ENCODE measurements at places on chromosomes 1 and 21.

GRCh38 chr21:24729568-24729967 lies 877.7 kb downstream of the MRPL39 start:
- no peak for DNase-seq

DNA sequence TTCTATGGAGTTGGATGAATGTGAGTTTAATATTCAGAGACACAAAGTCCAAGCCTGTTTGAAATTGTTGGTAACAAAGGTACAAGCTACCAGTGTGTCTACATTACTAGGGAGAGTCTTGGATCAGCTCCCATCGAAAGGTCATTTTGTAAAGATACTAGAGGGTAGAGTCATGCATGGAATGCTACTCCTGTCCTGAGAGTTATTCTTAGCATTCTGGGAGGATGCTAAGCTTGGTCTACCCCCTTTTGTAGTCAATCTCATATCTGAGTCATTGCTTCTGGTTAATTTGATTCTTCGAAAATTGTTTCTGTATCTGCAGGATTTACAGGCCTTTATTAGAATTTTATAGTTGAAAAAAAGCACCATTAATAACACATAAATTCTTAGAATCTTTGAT lies 240.2 kb downstream of the ST6GALNAC3 start:
- no peak for DNase-seq

DNA sequence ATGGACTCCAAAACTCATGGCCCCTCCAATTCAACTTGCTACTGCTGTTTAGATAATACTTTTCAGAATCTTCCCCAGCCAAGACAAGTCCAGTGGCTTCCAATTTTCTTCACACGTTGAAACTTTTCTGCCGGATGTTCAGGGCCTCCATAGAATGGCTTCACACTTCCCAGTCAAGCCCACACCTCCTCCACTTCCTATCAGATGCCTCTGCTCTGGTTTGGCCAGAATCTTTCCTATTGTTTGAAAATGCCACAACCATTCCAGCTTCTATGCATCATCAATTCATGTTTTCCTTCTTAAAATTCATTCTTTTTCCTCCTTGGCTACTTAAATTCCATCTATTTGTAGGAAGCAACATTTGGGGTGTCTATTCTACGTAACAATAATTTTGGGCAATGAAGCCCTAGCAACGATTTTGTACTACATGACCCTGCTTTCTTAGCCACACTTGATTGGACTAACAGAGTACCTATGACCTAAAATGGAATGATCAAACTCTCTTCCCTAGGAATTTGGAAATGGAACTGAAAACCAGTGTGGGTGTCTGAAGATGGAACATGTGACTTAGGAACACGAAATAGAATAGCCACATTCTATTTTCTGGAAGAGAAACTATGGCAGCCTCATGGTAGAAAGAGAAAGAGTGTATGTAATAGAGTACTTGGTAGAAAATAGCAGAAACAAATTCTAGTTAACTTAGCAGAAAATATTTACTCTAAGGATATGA lies 74.1 kb upstream of the CNIH3 start:
- DNase-seq: no peak

- no peak for DNase-seq
Observed at GRCh38 chr1:200369131-200369530, 40.7 kb downstream of the ZNF281 start.

- no peak for DNase-seq
Observed at GRCh38 chr1:24178407-24178806, 8.7 kb downstream of the IFNLR1 start.

DNA sequence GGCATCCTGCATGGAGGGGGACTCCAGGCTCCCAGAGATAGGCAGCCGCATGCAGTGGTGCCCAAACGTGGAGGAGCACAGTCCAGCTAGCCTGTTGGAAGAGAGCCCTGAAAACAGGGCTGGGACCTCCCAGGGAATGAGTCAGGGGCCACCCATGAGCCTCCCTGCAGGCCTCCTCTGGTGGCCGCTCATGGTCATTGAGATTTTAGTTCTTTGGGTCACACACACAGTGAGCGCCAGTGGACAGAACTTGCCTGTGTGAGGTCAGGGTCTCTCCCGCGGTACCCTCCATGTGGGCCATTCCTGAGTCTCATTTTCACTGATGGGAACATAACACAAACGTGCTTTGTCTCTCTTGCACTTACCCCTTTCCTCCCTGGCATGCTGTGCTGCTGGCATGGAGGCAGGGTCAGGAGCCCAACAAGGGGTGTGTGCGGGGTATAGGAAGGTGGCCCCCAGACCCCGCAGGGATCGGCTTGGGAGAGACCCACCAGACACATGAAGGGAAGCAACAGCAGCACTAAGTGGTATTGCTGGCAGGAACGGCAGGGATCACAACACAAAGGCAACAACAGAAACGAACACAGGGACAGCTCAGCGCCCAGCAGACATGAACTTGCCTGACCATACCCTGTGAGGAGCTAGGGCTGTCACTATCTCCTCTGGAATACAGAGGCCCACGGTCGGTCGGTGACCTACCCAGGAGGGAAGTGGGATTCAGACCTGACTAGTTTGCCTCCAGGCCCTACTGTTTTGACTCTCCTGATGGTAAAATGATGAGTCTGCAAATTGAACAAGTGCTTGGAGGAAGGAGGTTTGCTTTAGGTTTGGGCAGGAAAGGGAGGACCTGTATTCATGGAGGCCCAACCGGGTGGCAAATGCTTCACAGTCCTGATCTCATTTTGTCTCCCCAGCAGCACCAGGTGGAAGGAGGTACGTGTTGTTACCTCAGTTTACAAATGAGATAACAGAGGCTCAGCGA lies 31.8 kb downstream of the ABCG1 start:
- DNase-seq: no peak

DNA sequence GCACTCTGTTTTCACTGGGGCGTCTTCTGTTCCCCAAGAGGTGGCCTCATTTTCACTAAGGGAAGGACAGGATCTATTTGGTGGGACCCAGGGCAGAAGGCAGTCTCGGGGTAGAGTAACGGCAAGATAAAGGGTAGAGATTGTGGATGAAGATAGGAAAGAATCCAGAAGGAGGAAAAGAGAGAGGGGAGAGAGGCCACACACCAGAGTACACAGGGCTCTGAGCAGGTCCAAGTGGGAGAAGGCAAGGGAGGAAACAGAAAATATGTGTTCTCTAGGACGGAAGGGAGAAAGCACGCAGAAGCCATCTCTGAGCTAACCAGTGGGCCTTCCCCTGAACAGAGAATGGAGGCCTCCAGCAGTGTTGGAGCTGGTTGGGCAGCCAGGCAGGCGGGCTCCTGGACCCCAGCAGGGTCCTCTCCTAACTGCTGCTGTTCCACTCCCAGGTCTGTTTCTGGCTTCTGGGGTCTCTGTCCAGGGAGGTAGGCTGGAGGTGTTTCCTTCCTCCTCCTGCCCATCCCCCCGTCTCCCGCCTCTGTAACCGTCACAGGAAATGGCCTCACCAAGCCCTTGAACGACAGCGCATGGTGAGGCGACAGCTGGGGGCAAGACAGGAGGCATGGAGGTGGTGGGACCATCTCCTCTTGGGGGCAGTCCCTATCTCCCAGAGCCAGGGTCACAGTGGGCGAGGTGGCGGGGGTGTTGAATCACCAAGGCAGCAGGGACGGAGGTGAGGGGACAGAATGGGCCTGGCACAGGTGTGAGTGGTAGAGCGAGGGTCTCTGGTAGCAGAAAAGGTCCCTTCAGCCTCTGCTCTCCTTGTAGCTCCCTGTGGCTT lies 649 bp downstream of the PTPN7 start:
- DNase-seq: no peak

DNA sequence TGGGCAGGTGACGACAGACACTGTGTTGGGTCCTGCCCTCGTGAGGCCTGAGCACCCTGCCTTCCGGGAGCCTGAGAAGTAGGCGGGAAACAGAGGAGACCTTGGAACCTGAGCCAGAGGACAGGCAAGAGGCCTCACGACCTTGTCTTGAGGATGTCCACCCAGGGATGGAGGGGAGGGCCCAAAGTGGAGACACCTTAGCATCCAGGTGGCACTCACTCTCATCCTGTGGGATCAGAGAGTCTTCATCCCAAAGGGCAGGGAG lies 347.2 kb downstream of the NPHP4 start:
- no peak for DNase-seq

- no peak for DNase-seq
Observed at GRCh38 chr1:235088430-235088829, 40.2 kb downstream of the TOMM20 start.

DNA sequence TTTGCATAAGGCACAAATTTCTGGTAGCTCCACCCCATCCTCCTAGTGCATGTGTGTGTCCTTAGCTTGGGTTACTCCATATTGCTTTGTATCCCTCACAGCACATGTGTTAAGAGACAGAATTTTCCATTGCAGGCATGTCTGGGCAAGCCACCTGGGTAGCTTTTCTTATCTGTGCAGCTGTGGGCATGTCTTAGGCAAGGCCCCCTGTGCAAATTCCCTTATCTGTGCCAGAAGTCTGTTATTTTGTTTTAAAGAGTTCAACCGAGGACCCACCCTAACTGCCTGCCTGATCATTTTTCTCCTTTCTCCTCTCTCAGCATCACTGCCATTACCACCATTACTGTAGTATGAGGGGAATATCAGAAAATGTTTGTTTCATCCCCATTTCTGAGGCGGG lies 131.9 kb downstream of the CYYR1 start:
- DNase-seq: no peak

DNA sequence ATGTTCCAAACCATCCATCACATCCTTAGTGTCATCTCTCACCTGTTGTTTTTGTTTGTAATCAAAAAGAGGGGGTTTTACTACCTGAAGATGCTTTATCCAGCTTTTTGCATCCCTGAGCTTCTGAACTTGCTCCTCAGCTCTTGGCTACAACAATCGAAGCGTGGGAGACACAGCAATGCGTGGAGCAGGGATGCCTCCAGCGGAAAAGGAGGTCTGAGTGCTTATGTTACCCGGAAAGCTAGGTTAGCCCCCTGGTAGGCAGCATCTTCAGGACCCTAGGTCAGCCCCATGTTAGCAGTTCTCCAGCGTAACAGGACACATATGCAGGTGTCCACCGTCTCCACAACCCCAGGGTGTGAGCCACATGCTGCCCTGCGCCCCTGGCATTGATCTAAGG lies 141.5 kb downstream of the RRAGC start:
- DNase-seq: no peak

- DNase-seq: no peak
Observed at GRCh38 chr1:59352065-59352464, 55.2 kb downstream of the FGGY start.

DNA sequence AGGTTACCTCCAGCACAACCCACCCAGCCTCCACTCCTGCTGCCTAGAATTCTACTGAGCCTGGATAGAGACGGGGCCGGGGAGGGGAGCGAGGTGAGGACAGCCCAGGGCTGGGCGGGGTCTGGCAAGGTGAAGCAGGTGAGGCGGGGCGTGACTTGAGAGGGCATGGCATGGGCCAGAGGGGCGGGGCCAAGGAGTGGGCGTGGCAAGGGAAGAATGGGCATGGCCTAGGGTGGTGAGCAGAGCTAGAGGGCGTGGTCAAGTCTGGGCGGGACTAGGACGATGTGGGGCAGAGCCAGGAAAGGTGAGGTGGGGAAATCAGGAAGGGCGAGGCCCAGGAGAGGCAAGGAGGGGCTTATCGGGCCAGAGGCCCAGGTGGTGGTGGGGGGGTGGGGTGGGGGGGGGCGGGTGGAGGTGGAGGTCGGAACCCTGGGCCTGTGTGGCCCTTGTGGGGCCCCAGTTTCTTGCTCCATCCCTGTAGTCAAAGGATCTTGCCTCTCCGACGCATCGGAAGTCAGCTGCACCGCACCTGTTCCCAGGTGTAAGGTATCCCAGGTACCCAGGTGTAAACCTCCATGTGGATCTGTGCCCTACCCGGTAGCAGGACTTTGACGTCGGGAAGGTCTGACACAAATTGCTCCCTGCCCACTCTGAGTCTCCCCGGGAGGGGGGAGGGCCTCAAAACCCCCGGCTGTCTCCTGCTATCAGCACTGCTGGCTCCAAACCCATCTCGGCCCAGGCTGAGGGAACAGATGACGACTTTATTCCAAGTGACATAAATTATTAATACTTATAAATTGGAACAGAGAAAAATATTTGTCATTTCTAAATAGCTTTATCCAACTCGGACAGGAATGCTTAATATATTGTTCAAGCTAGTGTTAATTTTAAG lies 32.9 kb upstream of the UTS2 start:
- DNase-seq: peak; percentile 77
